Activated CD4-positive, alpha-beta T cell treated with anti-CD3 and anti-CD28 coated beads for 48 hours (primary cell): ENCODE measurements at places on chromosomes 7 and 10.

GRCh38 chr10:116457488-116457887 is 29.8 kb downstream of the PNLIPRP3 start:
- DNase-seq = no peak

DNA sequence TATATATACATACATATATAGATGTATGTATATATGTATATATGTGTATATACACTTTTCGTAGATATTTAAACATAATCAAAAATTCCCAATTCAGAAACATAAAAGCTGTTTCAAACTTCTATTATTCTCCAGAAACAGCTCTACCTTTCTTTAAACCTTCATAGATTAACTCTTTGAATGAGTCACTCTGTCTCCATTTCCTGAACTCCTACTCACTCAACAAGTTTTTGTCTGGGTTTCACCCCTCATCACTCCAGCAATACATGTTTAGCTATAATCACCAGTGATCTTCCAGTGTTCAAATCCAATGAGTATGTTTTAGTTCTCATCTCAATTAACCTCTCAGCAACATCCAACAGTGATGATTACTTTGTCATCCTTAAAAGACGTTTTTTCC is 9.6 kb downstream of the DGKB start:
- no peak for DNase-seq

DNA sequence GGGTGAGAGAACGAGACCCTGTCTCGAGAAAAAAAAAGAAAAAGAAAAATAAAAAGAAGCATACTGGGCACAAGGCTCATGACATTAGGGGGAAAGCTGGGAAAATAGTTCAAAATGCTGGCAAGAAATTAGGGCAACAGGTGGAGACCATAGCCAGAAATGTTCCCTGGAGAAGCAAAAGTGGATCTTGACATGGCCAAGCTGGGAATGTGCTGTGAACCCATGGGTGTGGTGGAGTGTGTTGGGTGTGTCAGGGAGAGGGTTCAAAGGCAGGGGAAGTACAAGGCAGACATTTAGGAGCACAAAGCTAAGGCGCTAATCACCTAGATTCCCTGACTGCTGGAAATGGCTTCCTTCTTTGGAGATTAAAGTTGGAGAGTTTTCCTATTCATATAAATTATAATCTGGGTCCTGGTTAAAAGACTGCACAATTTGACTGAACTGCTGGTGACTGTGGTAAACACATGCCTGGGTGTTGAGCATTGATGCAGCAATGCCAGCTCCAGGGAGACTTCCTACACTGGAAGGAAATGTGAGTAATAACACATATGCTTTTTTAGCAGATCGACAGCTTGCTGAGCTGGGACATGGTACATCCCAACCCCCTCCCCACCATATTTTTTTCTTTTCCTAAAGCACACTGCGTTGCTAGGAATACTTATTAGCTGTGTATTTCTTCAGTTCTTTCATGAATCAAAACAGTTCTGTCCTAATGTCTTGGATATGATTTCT is 70.1 kb upstream of the ARHGAP21 start:
- DNase-seq = no peak

- DNase-seq = no peak
Observed at GRCh38 chr7:23434147-23434917, 36.0 kb downstream of the IGF2BP3 start.

DNA sequence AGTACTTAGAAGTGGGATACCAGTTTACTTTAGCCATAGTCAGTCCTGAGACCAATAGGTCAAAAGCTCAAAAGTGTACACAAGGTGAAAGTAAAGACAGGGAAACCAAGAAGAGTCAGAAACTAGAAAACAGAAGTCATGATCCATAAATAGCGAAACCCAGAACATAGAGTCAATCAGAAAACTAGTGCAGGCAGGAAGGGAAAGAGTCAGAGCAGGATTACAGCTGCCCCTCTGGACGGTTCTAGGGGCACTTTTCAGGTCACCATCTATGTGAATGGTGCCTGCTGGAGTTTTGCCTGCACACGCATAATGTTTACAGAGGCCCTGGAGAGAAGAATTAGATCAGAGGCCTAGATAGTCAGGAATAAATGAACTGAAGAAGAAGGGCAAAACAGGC is 22.4 kb upstream of the DMTF1 start:
- no peak for DNase-seq

DNA sequence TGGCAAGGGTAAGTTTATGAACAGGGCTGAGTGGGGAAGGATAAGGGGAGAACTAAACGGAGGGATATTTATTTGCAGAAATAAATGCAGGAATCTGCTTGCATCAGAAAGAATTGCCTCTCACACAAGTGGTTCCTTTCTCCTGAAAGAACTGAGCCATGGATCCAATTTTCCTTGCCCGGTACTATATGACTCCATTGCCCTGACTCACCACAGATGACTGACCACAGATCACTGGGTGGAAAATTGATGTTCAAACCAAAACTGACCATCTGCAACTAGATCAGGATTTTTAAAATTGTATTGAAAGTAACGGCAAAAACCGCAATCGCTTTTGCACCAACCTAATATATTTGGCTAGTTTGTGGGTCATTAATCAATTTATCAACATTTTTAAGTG is 6.2 kb upstream of the MACC1 start:
- DNase-seq = no peak

DNA sequence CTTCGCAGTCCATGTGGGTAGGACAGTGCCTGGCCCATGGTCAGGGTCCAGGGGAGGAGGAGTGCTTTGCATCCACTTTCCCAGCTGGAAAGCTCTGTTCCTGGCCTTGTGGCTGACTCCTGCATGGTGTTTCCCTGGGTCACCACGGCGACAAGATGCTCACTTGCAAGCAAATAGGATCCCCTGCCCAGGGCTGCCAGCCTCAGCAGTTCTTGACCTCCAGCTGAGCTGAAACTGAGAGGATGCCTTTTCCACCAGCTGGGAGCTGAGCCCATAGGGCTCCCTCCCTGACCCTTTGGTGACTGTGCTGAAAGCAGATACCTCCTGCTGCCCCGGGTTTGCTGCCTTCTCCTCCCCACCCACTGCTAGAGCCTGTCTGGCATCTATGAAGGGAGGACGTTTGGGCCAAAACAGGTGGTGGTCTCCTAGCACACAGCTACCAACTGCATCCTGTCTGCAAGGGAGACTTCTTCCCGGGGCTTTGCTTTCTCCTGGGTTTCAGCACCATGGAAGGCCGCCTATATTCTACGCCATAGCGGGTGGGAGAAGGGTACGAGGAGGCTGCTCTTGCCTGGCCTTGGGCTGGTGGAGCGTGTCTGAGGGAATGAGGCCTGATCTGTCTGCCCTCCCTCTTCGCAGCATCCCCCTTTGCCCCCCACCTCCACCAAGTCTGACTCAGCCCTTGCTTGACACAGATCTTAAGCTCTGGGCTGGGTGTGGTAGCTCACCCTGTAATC is 34.4 kb downstream of the UBTD1 start:
- no peak for DNase-seq
